ENCODE measurements at places on chromosomes 2 and 18.

DNA sequence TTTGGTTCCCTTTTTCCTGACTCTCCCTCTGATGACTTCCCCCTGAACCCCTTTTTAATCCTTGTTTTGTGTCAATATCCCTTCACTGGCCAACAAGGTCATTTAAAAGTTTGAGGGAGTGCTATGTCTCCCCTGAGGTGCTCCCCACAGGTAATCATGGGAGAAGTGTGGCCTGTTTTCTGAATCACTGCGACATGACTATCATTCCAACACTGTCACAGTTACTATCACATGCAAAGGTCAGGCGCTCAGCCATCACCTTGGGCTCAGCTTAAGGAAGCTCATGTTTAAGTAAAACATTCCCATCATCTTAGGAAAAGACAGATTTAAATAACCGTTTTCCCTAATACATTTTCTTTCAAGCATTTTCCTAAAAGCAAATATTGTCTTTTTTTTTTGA, 20.9 kb upstream of the ACAA2 start:
- DNase-seq, result no peak

DNA sequence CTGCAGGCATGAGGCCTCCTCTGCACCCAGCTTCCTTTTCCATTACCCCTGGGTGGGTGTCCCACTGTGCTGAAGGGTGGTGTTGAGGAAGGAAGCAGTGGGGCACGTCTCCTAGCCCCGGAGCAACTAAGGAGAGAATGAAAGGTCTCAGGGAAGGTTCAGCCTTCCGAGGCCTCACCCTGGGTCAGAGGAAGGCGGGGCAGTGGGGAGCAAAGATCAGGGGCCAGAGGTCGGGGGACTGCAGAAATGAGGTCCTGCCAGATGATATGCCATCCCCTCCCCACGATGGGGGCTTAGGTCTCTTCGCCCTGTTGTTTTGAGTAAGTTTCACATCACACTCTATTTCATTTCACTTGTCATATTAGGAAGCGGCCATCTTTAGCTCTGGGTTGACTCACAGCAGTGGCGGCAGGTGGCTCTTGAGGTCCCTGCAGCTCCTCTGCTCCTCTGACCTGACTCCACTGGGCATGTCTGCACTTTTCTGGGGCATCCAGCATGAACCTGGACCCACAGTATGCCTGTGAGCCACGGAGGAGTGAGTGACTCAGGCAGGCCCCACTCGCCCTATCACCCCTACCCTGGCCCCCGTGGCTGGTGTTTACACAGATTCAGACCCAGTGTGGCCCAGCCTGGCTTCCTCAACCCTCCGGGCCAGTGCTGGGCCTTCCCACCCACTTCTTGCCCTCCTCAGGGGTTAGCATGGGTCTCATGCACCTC, 153.7 kb upstream of the SMAD2 start:
- DNase-seq, result no peak

DNA sequence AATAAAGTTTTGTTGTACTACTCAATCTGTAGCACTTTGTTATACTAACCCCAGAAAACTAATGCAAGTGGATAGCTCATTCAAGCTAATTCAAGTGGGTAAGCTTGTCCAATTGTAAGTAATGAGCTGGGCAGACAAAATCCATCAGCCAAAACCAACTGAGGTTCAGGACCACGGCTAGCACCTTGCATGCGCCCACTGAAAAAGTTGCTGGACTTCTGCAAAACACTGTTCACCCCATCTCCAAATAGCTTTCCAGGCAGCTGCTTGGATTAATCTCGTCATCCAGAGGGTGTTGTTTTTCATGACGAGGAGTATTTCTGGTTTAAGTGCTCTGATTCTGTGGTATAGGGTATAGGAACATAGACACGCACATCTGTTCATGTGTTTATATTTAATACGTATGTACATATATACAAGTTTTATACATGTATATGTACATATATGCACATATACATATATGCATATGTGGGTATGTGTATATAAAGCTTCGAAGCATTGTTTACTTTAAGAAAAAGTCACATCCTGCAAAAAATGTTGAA, 307.5 kb downstream of the GALR1 start:
- DNase-seq, result no peak

DNA sequence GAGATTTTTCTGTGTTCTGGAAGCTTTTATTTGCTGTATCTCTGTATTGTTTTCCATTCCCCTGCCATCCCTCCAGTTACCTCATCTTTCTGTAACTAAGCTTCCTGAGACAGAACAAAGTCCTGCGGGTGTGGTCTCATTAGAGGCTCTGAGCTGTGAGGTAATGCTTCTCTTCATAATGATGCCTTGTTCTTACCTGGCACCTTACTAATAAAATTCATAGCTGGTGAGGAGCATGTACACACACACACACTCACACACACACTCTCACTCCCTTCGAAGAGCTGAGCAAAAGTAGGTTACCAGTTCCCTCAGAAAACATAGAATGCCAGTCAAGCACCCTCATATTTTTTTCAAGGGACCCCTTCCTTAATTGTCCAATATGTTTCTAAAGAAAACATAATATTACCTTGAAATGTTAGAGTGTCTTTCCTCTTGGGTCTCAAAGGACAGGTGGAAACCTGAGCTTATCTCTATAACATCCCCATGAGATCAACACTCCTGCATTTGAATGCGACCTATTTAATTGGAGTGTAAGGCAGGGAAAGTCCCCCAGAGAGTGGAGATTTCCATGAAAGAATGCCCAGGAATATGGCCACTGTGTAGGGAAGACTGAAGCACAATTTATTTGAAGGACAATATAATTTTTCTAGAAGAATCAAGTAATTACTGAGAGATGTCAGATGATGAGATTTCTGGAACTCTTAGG, 161.6 kb upstream of the NCK2 start:
- DNase-seq, result no peak

DNA sequence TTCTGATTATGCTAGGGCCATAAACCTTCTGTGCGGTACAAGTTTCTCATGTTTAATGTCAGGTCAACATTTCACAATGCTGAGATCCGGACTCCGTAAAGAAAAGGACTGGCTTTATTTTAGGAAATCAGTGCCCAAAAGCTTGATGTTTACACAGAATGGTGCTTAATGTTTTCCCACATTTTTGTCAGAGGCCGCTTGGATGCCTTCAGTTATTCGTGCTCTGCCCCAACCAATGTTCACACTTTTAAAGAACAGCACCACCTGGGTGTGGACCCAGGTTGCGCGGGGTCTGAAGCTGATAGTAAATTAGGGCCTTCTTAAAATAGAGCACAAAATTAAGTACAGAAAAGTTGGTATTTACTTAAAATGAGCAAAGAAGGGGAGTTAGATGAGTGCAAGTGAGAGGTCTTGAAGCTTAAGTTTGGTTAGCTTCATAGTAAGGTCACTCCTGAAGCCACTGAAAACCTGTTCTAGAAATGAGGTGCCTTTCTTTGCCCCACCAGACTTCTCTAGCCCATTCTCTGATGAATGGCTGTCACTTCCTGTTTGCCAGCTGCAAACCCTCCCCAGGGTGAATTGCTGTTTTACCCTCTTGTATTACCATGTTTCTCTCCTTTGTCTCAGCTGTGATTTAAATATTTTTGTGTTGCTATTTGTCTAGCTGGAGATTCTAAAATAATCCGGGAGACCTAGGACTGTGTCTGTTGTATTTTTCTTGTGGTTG, 20.5 kb downstream of the SLC3A1 start:
- no peak for DNase-seq

GRCh38 chr2:239118264-239118663, 270.4 kb downstream of the TWIST2 start:
- DNase-seq, result no peak

Data from astrocyte of the cerebellum (primary cell).